Fibroblast of skin of scalp (primary cell): ENCODE measurements at places on chromosomes 11 and 22.

GRCh38 chr22:35749808-35750207, 32.1 kb downstream of the APOL5 start:
- DNase-seq = peak; percentile 54

GRCh38 chr11:133840479-133840941, 4.8 kb downstream of the SPATA19 start:
- DNase-seq = no peak

DNA sequence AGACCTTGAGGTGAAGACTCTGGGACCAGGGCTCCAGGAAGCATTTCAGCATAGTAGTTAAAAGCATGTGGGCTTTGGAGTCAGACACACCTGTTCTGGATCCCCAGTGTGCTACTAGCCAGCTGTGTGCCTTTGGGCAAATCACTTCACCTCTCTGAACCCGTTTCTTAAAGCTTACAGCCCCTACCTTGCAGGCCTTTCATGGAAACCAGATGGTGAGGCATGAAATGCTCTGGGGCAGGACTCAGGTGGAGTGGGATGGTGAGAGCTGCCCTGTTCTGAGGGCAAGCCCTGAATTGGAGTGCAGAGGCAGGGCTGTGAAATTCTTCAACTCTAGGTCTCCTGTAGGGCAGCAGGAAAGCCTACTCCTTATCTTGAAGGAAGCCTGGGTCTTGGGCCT, 10.5 kb downstream of the UCP2 start:
- DNase-seq = no peak

DNA sequence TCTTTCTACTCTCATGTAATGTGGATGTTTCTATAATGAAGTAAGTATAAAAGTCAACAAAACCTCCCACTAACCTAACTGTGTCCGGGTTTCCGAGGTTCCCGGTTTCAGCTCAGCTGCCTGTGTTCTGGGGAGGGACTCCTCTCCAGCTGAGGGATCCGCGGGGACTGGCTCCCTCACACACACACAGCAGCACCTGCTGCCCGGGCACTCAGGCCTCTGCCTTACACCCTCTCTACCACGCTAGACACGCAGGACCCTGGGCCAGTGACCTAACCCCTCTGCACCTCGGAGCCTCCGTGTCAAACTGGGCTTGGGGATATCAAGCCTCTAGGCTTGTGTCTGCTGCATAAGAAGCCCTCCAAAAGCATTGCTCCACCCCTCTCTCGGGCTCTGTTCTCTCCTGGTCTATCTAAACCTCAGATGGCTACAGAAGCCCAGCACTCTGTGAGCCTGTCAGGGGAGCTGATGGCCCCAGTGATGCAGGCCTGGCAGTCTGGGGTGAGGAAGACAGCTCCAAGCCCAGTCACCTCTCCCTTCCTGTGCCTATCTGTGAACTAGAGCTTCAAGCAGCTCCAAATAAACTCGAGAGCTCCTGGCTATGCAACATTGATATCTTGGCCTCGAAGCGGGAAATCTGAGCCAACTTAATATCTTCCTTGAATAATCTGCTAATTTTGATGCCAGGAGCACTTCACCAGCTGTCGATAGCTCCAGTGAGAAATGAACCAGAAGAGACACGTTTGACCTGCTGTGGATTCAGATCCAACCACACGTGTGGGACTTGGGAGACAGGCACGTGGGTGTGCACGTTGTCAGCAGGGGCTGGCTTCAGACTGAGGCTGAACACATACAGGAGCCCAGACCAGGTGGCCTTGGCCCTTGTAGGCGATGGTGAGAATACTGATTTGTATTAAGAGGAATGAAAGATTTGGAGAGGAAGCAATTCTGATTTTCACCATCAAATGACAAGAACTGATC, 232.7 kb upstream of the B3GAT1 start:
- DNase-seq = no peak
